Hematopoietic multipotent progenitor cell treated with erythropoietin and hydrocortisone succinate and interleukin-3 and kit ligand, for 17 days (in vitro differentiated cells): ENCODE measurements at places on chromosomes 2 and 18.

DNA sequence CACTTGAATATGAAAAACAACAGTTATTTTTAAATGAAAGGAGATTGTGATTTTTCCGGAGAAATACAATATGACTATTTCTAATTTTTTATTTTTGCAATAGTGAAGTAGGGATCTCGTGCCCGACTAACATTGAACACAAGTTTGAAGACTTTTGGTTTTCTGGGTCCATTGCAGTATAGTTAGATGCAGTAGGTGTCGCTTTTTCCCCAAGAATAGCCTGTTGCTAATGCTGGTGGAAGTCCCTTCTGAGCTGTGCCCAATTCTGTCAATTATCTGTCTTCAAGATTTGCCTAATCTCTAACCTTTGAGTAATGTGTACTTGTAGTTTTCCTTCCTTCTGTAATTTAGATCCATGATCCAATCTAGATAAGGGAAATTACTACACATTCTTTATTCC lies 36.5 kb downstream of the SEMA4F start:
- DNase-seq = peak; percentile 11

DNA sequence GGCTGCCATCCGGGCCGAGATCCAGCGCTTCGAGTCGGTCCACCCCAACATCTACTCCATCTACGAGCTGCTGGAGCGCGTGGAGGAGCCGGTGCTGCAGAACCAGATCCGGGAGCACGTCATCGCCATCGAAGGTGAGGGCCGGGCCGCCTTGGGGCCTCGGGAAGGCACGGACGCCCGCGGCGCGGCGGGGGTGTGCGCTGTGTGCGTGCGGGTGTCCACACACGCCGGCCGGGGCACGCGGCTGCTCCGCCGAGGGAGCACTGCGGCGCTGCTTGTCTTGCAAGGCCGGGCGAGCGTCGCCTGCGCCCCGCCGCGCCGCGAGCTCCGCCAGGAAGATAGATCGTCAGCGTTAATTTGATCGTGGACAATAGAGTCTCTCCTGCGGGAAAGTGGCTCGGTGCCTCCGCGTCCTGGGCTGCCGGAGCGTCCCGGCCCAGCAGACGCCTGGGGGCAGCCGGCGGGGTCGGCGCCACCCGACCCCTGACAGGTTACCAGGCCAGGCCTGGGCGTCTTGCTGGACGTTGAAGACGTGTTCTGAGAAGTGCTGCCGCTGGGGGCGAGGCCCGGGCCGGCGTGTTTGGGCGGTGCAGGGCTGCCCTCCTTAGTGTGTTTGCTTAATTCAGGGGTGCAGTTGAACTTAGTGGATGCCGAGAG lies 1.0 kb downstream of the AGAP1 start:
- no peak for DNase-seq

DNA sequence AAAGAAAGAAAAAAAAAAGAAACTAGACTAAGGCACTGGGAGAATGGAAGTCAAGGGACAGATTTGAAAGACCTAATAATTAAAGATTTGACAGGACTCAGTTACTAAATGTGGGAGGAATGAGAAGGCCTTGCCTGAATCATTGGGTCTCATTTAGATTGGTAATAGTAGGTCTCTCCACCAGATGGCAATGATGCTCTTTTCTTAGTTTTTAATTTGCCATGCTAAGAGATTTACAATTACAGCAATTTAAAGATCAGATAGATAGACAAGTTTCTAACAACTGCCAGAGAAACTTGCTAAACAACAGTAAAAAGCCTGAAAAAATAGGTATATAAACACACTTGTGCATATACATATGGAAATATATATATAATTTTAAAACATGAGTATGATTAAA lies 153.0 kb downstream of the TMEM247 start:
- peak; percentile 37 for DNase-seq

GRCh38 chr2:20415511-20415918 lies 31.4 kb upstream of the RHOB start:
- DNase-seq = no peak

- no peak for DNase-seq
These were observed 19.6 kb upstream of the KCNG3 start for GRCh38 chr2:42513252-42513918.

- DNase-seq = no peak
These were observed 955.4 kb upstream of the POU3F3 start for GRCh38 chr2:103898561-103898960.

DNA sequence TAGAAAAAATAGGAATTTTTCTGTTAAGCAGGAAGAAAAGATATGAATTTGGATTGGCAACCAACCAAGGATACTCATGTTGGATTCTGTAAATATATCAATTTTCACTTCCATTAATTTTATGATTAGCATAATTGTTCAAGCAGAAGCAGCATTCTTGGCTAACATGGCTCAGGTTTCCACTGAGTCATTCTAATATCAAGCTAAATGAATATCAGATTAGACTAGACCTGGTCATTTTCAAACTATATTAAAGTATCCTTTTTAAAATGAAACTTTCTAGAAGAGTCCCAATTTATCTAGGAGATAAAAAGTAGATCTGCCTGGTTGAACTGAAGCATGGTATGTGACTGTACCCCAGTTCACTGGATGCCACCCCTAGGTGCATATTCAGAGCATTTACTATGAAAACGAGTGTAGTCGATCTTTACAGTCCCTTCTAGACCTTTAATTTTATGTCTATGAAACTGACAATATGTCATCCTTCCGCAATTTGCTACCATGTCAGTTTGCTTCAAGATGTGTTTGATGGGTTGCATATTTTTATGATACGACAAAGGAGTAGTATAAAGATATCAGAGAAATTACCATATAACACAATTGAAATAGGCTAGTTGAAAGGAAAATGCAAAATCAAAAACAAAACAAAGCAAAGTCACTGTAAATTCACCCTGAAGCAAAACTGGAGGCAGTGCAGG lies 704.9 kb downstream of the ERBB4 start:
- DNase-seq = no peak

GRCh38 chr2:126714191-126714965 lies 58.4 kb downstream of the GYPC start:
- no peak for DNase-seq

DNA sequence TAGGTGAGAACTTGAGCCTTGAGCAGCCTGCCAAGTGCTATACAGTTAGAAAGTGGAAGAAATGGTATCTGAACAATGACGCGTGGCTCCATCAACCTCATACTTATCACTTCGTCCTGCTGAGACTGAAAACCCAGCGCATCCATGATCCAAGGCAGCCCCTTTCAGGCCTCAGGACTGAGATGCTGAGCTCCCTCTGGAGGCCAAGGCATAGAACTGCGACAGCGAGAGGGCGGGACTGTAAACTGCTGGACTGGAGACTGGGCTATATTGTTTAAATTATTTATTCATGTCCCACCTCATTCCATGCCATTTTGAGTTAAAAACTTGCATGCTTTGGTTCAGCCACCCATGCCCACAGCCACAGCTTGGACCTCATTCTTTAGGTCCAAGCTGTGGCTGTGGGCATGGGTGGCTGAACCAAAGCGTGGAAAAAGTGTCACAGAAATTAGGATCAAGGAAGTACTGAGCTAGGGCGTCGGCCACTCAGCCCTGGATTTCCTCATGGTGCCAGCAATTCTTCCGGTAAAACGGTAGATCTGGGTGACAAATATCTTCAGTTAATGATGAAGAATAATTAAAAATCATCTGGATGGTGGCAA lies 195.5 kb downstream of the L3MBTL4 start:
- no peak for DNase-seq

DNA sequence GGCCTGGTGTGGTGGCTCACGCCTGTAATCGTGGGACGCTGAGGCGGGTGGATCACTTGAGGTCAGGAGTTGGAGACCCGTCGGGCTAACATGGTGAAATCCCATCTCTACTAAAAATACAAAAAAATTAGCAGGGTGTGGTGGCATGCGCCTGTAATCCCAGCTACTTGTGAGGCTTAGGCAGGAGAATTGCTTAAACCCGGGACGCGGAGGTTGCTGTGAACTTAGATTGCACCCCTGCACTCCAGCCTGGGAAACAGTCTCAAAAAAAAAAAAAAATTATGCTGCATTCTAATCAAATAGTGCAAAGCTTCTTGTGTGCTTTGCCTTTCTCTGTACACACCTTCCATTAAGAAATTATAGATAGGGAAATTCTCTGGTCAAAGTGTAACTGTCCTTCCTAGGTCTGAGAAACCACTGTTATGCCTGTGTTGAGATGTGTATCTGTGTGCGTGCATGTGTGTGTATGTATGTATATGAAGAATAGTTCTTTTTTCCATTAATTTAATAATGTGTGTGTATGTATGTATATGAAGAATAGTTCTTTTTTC lies 2.5 kb downstream of the CD28 start:
- DNase-seq = no peak

GRCh38 chr2:172088245-172089004 lies 3.1 kb downstream of the DLX1 start:
- no peak for DNase-seq

GRCh38 chr2:190718652-190719526 lies 70.0 kb downstream of the NAB1 start:
- DNase-seq = no peak

GRCh38 chr2:191757208-191757607 lies 79.3 kb downstream of the NABP1 start:
- DNase-seq = no peak

GRCh38 chr18:2459886-2460285 lies 111.4 kb downstream of the METTL4 start:
- DNase-seq = no peak

DNA sequence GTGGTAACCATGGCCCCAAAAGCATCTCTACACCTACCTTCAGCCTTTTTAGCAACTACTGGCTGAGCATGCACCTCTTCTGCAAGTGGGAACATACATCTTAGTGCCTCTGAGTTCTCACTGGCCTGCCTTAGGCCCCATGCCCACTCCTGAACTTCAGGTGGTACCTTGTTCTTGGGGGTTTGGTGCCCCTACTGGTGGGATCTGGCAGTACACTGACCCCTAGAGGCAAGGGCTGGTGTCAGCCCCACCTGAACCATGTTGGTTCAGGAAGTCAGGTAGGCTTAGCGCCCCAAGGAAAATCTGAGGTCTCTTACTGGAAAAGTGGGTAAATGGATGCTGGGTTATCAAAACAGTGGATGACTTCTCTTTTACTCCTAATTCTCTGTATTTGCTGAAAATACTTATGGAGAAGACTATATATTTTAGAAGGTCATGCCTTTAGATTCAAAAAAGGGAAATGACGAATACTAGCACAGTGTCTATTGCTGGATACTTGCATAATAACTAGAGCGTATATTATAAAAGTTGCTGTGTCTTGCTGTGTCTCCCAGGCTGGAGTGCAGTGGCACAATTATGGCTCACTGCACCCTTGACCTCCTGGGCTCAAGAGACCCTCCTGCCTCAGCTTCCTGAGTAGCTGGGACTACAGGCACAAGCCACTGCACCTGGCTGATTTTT lies 84.6 kb downstream of the RAB31 start:
- DNase-seq = peak; percentile 72

DNA sequence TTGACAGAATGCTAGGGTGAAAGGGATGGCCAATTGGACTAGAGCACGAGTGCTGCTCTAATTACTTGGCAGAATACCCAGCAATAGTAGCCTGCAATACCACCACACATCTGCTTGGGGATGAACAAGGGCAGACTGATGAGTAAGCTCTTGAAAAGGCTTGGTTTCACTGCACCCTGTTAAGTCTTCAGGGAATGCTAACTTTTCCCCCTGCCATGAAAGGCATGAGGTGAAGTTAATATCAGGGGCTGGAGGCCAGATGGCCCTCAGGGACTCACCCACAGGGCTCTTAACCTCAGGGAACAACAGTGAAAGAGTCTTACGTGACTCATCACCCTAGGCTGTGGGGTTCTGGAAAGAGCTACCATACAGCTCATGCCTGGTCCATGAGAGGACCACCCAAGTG lies 51.7 kb upstream of the MYL1 start:
- no peak for DNase-seq

DNA sequence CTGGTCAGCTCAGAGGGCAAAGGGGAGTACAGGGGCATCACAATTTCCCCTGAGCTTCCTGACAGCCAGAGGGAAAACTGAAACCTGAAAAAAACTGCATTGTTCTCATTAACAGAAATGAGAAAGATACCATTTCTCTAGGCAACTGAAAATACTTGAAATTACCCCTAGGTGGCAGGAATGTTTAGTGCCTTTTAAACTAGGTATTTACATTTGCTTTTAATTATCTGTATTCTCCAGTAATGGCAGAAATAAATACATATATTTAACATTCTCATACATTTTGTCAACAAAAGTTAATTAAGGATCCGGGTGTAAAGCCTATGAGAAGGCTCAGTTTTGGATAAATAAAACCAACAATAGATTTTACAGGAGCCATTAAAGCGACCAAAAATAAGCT lies 34.5 kb downstream of the RPL31 start:
- DNase-seq = no peak

DNA sequence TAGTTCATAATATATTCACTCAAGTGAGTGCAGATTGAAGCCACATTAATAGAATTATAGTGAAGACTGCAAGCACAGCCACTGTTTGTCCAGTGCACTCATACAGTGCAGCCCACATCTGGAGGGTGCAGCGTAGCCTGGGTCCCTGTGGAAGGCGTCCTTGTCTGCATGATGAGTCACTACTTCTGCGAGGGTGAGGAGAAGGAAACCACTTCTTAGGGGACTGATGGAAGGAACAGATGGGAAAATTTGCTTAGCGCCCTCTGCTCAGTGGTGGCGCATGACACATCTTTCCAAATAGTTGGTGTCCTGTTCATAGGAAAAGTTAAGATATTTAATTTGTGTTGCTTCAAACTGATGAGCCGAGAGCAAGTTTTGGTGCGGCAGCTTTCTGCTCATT lies 330.4 kb upstream of the SMIM21 start:
- no peak for DNase-seq

- DNase-seq = no peak
These were observed 5.8 kb downstream of the ASIC4 start for GRCh38 chr2:219520079-219520478.

DNA sequence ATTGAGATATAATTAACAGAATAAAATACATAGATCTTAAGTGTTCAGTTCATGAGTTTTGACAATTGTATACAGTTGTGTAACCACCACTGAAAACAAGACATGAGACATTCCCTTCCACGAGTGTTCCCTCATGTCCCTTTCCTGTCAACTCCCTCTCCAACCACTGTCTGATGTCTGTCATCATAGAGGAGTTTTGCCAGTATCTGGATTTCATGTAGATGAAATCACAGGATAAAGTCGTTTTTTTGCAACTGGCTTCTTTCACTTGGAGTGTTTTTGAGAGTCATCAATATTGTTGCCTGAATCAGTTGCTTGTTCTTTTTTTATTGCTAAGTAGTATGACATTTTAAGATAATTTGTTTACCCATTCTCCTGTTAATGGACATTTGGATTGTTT lies 52.7 kb downstream of the RBMS1 start:
- DNase-seq = no peak

- peak; percentile 76 for DNase-seq
These were observed 52.0 kb upstream of the CALCRL start for GRCh38 chr2:187499941-187500532.

GRCh38 chr2:238565031-238565430 lies 138.3 kb downstream of the ASB1 start:
- DNase-seq = no peak

GRCh38 chr2:120880381-120880780 lies 144.7 kb downstream of the GLI2 start:
- DNase-seq = no peak

- no peak for DNase-seq
These were observed 154.7 kb upstream of the HS6ST1 start for GRCh38 chr2:128473175-128474035.

GRCh38 chr2:112831513-112831845 lies 5.1 kb downstream of the IL1B start:
- no peak for DNase-seq

GRCh38 chr2:106034325-106034724 lies 159.8 kb downstream of the UXS1 start:
- no peak for DNase-seq
